ENCODE measurements at places on chromosomes 1 and 21.
A peak's percentile ranks its signal among the peaks of the same experiment; 100 is the strongest.

DNA sequence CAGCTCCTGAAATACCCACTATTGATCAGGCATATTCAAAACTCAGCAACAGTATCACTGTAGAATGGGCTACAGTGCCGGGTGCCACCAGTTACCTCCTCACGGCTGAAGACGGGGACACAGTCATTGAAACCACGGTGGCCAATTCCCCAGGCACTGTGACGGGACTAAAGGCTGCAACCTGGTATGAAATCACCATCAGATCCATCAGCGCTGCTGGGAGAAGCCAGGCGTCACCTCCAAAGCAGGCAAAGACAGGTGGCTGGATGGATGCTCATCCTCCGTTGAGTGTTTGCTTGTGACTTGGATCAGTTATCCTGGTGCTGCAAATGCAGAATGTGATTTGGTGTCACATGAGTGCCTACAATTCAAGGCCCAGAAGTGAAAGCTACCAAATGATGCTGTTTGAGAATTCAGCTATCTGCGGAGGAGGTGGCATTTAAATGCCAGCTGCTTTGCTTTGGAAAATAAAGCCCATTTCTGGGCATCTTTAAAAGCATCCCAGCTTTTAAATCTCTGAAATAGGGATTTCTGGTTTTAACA is 5.1 kb downstream of the FNDC7 start:
- no peak for DNase-seq

- no peak for DNase-seq
These were observed 15.6 kb upstream of the IL10 start for GRCh38 chr1:206787891-206788290.

GRCh38 chr1:164723296-164723798 is 164.4 kb downstream of the PBX1 start:
- DNase-seq: no peak

DNA sequence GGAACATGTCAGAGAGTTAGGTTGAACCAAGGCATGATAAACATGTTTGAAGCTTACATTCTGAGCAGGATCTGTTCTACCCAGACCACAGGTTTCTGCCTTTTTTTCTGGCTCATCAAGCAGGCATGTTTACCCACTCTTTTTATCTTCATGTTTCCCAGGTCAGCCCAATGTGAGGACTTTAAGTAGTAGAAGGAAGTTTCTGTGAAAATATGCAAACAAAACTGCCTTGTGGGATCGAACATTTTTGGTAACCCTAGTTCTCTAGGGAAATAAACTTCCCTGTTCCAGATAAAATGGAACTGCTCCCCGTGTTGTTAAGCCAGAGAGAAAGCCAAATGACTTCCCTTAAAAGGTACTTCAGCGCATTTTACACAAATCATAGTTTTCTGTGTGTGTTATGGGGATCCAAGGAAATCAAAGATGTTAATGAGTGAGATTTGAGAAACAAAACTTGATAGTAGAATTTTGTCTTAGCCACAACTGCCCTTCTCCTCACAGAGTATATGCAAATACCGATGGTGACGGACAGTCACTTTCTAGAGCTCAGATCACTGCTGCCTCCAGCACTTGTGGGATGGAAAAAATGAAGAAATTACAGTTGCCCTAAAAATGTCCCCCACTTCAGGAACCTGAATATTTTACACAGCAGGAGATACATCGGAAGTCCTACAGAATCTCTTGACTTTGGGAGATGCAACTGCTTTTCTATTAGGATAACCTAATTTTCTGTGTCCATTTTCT is 765 bp upstream of the HIPK1 start:
- no peak for DNase-seq

- DNase-seq: peak; percentile 16
These were observed 522 bp downstream of the TMEM59 start for GRCh38 chr1:54052431-54052933.

DNA sequence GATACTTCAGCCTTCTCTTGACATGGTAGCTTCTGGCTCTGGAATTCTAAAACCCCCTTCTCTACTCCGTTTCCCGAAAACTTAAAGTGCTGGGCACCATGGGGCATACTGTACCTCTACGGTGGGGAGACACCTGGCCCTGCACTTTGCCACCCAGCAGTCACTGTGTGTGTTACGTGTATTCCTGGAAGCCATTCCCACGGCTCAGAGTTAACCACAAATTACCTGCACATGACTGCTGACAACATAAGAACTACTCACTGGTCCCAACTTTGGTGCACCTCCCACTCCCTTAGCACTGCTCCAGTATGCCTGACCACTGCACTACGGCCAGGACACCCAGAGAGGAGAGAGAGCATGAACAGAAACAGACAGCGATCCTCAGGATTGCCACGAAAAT is 29.4 kb upstream of the TMPRSS2 start:
- DNase-seq: no peak

- DNase-seq: no peak
These were observed 91.3 kb downstream of the ATP5PO start for GRCh38 chr21:33824156-33824941.

DNA sequence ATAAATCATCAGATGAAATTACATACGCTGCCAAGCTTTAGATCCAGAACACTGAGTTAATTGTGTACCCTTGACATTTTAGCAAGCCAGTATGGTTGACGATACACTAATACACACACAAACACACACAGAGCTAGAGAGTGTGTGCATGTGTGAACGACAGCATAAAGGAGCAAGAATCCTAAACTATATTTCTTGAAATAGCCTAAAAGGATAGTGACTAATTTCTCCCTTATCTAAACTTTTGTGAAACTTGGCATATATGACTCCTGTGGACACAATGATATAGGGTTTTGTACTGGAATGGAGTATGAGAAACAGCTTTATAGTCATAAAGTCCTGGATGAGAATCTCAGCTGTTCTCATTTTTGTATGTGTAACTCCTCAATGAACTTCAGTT is 65.1 kb upstream of the DMRTA2 start:
- DNase-seq: no peak

All from stimulated activated CD4-positive, alpha-beta T cell treated with anti-CD3 and anti-CD28 coated beads, Interleukin-12 subunit alpha, Interleukin-12 subunit beta, amount 100 ng/mL, for 4 hours (primary cell).